ENCODE measurements at places on chromosomes 4 and X. TPM values are rescaled to one million over a fixed set of nuclear protein-coding genes. Genes with fewer than 3 reads are reported as not detected.

EREG gene
- total RNA-seq = 0.07 TPM

ZNF732 gene
- total RNA-seq = 6.6 TPM

DNA sequence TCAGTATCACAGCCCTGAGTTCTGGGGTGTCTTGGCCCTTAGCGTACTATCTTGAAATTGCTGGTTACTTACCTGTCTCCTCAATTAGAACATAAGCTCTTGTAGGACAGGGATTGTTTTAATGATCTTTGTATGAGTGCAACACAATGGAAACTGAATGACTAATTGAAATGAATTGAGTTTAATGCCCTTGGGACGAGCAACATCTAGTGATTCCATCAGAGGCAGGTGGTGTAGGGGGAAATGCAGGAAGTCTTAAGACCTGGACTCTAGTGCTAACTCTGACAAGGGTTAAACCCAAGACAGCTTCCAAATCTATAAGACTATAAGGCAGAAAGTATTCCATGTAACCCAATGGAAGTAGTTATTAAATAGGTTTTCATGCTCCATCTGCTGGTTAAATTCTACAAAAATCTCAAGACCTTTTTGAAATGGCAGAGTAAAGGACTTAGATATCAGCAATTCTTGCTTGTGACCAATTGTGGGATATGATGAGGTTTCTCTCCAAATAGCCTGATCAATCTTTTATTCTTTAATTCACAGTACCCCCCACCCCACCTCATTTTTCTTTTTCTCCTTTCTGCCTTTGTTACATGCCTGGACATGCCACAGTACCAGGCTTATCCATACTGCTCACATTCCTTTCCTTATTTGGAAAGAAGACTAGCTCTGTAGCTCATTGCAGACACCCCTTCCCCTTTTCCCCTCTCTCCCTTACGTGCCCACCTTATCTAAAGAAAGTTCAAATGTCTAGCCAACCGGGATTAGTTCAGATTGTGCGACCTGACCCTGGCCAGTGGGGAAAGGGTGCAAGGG lies 340.8 kb downstream of the PAPSS1 start:
- no peak for DNase-seq

DIPK2B gene
- total RNA-seq = 36.2 TPM

GRCh38 chr4:125401784-125402183 lies 87.0 kb downstream of the FAT4 start:
- no peak for DNase-seq

GRCh38 chr4:69147334-69147733 lies 51.1 kb downstream of the UGT2B7 start:
- no peak for DNase-seq

DUSP21 gene
- total RNA-seq = not detected

TMPRSS11F gene
- total RNA-seq = not detected

GRCh38 chr4:4791299-4792111 lies 68.0 kb upstream of the MSX1 start:
- DNase-seq = peak; percentile 23

DNA sequence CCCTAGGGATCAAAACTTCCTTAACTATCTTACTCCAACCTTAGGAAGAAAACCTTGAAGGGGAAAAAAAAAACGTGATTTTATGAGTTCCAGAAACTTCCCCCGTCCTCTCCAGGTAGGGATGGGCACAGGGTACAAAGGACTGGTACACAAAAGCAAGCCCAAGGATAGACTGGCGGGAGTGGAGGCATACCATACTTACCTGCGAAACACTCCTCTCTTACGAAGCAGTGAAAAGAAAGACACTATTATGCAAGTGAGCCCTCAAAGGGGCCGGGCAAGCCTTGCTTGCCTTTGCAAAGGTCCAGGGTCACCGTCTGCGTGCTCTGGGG lies 651 bp downstream of the TSPAN6 start:
- no peak for DNase-seq

BRS3 gene
- total RNA-seq = not detected

- no peak for DNase-seq
Measured at GRCh38 chr4:173448103-173448502, 49.2 kb upstream of the SCRG1 start.

REST gene
- total RNA-seq = 33.3 TPM

GRCh38 chrX:68596871-68597270 lies 50.6 kb upstream of the STARD8 start:
- DNase-seq = no peak

HTN1 gene
- total RNA-seq = not detected

- no peak for DNase-seq
Measured at GRCh38 chr4:176660561-176660960, 132.2 kb downstream of the VEGFC start.

Measured in uterus (tissue), 4 donors.